ENCODE measurements at places on chromosomes 16 and 17.

DNA sequence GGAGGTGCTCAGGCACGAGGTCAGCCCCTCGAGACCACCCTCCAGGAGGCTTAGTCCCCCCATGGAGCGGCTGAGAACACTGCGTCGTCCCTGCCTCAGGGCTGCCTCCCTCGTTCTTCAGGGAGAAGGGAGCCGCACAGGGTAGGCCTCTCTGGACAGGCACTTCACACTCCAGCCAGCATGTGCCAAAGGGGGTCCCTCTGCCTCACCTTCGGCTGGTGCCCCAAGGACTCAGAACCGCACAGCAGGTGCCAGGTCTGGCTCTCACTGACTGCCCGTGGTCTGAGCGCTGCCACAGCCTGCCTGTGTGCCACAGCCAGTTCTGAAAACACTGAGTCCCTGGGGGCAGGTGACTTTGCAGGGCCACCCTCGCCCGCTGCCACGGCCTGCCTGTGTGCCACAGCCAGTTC is 7.1 kb downstream of the P2RX5 start:
- no peak for DNase-seq

GRCh38 chr17:40348562-40349476 is 15.7 kb downstream of the GJD3 start:
- DNase-seq, result no peak

DNA sequence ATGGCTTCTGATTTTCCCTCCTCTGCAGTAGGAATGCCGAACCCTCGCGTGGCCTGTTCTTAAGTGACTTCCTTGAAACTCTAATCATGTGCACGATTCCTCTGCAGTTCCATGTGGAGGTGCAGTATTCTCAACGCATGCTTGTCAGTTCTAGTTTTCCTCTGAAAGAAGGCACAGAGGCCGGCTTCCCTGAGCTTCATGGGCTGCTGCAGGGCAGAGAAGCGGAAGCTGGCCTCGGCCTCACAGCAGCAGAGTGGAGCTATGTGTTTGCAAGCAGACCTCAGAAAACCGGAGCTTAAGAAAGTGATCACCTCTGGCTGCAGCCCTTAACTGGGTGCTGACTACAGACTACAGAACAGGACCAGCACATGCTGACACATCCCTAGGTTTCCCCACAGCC is 500.7 kb downstream of the GRIN2A start:
- DNase-seq, result no peak

DNA sequence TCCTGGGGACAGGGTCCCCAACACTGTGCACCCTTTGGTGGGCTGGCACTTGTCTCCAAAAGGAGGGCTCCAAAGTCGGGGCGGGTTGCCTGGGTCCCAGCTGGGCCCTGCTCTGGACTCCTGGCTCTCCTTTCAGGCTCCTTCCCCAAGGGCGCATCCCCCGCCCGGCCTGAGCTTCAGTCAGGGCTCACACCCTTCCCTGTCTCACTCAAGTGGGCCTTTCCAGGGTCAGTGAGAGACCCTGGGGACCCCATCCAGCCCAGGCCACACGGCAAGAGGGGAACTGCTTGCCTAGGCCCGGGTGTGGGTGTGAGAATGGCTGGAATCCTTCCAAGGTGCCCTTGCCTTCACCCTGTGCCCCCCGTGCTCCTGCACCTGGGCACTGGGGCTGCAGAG is 41.8 kb upstream of the SLC38A10 start:
- no peak for DNase-seq

DNA sequence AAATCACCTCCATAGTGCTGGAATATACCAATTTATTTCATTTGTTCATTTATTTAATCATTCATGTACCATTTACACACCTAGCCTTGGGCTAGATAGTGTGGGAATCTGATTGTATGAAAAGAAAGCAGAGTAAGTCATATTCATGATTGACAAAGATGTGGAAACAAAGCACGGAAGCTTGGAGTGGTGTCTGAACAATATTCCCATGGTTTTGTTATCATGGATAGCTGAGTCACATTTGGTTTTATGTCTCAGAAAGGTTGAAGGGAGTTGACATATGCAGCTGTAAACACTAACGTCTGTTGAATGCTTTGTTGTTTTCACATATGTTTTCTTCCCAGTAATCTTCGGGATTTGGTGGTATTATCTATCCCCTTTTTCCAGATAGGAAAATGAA is 76.6 kb downstream of the MAP2K4 start:
- DNase-seq, result no peak

GRCh38 chr16:50096791-50097190 is 31.0 kb downstream of the HEATR3 start:
- DNase-seq, result peak; percentile 7

DNA sequence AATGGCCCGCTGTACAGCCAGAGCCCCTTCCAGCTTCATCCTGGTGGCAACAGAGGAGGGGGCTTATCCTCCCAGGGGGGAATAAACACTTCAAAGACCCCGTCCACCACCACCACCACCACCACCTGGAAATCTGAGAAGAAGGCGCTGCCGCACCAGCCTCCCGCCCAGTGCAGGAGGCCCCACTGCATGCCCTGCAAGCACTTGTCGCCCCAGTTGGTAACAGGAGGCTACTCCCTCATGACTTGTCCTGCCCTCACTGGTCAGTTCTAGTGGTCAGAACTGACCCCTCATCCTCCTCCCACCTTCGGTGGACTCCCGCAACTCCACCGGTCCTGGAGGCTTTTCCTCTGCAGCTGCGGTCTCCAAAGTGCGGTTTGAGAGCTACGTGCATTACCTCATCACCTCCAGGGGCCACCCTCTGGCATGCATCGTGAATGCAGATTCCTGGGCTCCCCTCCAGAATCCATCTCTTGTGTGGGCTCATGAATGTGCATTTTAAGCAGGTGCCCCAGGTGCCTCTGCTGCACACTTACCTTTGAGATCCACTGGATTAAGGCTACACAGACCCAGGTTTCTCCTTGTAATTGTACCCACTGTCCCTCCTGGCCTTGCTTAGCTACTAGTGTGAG is 71.8 kb downstream of the SRCIN1 start:
- DNase-seq, result no peak

GRCh38 chr16:6279286-6279685 is 1053.4 kb upstream of the RBFOX1 start:
- DNase-seq, result no peak

DNA sequence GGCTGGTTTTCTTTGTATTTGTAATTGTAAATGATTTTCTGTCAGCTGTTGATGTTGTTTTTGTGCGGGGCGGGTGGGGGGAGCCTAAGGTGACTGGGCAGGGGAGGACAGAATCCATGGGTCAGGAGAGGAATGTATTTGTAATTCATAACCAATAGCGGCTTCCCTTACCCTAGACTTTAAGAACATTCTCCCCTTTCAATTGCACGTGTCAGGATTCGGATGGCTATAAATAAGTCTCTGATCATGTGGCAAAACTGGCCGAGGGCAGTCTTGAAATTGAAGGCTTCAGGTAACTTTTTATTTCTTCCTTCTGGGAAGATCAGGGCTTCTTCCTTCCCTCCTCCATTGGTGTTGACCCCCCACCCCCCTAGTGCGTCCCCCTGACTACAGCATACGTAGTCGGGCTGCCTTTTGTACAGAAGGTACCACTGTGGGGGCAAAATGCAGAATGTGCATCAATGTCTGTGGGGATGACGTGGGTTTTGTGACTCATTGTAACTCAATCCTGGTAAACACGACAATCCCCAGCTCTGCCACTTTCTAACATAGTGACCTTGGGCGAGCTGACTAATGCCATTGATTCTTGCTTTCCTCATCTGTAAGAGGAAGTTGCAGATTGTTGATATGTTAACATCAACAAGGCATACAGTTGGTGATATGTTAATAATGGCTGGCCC is 16.2 kb downstream of the MARCHF10 start:
- DNase-seq, result peak; percentile 99

GRCh38 chr16:1335211-1335971 is 1.9 kb downstream of the BAIAP3 start:
- DNase-seq, result no peak

GRCh38 chr17:49992191-49992932 is 2.7 kb downstream of the DLX3 start:
- DNase-seq, result no peak
